EH (cell line): ENCODE measurements at places on chromosomes 2 and 18.

DNA sequence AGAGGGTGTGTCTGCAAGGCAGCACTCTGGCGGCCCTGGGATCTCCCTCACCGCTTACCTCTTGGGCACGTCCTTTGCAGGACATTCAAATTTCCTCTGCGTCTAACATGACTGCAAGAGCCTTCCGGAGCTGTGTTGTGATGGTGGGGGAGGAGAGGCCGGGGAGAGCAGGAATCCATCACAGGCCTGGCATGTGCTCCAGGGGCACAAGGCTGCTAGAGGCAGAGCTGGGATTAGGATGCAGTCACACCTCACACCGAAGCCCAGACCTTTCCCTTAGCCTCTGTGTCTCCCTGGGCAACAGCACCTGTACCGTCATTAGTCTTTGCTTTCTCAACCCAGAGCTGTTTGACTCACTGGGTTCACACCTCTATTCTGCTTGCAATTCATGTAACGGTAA lies 111.3 kb downstream of the CMPK2 start:
- no peak for DNase-seq

DNA sequence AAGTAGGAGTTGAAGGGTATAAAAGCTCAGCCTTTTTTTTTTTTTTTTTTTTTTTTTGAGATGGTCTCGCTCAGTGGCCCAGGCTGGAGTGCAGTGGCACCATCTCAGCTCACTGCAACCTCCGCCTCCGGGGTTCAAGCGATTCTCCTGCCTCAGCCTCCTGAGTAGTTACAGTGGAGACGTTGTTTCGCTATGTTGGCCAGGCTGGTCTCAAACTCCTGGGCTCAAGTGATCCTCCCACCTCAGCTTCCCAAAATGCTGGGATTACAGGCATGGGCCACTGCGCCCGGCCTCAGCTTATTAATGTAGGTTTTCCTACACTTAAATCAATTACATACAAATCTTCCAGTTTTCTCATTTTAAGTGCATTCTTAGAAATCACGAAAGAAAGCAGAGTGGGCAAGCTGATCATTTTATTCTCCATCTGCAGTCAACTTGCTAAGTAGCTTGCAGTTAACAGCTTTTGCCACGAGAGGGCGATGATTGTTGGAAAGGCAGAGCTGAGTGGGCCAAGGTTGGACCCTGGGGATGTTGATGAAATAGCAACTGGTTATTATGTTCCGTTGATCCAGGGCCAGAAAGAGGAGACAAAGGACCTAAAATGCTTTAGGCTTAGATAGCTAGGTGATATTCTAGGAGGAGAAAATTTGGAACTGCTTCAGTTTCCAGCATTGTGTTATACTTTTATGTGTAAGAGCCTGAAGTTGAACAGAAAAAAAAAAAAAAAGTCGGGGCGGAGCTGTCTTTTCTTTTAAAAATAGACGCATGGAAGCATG lies 234.4 kb upstream of the EPAS1 start:
- DNase-seq = peak; percentile 87

DNA sequence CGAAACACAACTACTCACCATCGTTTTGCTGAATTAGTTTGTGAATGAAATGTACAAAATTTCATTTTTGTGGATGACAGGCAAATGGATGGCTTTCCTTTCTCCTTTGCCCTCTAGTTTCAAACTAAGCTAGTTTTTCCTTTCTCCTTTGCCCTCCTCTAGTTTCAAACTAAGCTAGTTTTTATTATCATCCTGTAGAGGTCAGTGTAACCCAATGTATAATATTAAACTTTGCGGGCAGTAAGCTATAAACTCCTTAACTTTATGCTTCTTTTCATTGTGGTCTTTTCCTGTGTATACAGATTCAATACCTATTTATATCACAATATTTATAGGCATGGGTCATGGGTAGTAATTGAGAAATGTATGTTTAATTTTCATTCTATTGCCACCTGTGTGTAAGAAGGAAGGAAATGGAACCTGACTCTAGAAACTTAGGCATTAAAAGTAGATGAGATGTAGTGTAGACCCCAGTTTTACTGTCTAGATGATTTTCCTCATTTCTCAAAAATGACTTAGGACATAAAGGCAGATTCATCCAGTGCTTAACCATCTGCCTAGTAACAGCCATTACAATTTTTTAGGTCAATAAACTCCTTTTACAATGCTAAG lies 58.1 kb downstream of the MAP3K19 start:
- peak; percentile 48 for DNase-seq

GRCh38 chr2:3144856-3145255 lies 232.8 kb downstream of the EIPR1 start:
- no peak for DNase-seq

DNA sequence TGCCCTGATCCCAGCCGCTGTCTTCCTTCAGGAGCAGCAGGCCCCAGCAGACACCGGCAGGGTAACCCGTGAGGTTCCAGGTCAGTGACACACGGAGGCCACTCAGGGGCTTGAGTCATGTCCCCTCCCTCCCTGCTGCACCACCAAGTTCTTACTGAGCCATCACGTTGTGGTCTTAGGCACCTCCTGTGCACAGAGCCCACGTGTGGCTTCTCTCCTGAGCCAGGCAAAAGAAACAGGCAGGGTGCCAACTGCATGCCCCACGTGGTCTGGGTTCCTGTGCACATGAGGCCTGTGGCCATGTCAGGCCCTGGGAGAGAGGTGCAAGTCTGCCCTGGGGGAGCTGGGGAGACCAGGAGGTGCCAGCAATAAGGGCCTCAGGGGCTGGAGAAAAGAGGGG lies 264.8 kb downstream of the KLHL29 start:
- DNase-seq = no peak

GRCh38 chr2:129069875-129070594 lies 751.4 kb upstream of the HS6ST1 start:
- DNase-seq = no peak

- DNase-seq = no peak
Observed at GRCh38 chr2:142754182-142754581, 123.3 kb upstream of the KYNU start.

DNA sequence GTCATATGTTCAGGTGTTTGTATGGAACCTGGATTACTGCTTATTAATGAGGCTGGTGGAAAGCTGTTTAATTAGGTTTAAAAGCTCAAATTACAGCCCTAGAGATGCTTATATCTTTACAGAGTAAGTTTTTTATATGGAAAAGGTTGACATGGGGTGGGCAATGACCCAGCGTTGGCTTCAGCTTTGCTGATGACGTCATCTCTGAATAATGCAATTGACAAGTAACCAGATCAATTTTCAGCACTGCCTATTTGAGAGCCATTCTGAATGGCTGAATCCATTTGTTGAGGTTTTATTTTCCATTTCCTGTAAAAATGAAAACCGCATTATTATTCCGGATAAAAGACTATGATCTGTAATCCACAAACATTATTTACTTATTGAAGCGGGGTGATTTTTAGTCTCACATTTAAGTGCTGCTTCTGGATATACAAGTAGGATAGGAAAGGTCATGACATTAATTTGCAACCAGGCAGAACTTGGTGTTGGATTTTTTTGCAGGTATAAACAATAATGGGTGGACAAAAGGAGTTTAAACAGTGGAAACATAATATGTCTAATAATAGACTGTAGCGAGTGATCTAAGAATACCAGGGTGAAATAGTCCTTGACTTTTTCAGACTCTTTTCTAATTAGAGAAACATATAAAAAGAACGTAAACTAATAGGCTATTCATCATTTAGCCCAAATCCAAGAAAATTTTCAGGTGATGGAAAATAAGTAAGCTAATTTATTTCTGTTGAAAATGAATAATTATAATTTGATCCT lies 2.7 kb downstream of the PPP1R1C start:
- no peak for DNase-seq

DNA sequence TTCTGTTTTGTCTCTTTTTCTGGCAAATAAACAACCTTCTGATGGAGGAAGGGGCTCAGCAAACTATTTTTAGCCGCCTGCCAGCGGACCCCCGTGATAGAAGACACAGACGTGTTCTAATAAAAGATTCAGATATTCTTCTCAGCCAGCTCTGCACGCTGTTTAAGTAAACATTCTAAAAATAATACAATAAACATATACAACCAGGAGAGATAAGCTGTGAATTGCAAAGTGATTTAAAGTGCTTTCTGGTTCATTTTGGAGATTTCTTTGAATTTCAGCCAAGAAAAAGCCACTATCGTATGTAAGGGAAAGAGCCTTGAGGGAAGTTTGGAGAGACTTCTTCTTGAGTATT lies 201.3 kb downstream of the EPHA4 start:
- no peak for DNase-seq

GRCh38 chr18:32520771-32521170 lies 50.1 kb upstream of the GAREM1 start:
- DNase-seq = no peak
